NB4 (cell line): ENCODE measurements at places on chromosomes 16 and 17.

DNA sequence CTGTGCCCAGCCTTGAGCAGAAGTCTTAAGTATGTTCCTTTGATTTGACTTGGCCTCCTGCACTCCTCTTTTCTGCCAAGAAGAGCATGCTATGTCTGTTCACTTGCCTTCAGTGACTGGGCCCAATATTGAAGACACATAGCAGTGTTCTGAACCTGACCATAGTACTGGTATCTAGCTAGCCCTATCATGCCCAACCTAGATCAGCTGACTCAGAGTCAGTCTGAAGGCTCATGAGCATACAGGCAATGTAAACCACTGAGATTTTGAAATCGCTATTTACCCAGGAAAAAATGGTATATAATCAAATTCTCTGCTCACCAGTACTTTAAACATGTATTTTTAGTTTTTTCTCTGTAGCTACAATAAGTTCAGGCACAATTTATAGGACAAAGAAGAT lies 129.4 kb downstream of the TANC2 start:
- no peak for DNase-seq

DNA sequence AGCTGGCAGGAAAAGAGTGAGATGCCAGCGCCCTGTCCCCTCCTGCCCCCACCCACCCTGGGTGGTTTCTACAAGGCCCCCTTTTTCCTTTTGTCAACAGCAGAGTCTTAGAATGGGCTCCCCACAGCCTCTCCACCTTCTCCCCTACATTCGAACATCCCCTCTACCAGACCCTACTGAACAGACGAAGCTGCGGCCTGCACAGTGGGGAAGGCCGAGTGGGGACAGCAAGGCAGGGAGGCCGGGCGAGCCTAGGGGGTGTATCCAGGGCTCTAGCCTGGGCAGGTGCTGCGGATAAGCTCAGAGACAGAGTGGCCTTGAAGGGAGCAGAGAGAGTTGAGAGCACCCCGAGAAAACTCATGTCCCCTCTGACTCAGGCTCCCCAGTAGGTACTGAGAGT lies 7.4 kb downstream of the ZACN start:
- DNase-seq = no peak

GRCh38 chr17:81494626-81495377 lies 17.8 kb downstream of the ACTG1 start:
- DNase-seq = no peak

DNA sequence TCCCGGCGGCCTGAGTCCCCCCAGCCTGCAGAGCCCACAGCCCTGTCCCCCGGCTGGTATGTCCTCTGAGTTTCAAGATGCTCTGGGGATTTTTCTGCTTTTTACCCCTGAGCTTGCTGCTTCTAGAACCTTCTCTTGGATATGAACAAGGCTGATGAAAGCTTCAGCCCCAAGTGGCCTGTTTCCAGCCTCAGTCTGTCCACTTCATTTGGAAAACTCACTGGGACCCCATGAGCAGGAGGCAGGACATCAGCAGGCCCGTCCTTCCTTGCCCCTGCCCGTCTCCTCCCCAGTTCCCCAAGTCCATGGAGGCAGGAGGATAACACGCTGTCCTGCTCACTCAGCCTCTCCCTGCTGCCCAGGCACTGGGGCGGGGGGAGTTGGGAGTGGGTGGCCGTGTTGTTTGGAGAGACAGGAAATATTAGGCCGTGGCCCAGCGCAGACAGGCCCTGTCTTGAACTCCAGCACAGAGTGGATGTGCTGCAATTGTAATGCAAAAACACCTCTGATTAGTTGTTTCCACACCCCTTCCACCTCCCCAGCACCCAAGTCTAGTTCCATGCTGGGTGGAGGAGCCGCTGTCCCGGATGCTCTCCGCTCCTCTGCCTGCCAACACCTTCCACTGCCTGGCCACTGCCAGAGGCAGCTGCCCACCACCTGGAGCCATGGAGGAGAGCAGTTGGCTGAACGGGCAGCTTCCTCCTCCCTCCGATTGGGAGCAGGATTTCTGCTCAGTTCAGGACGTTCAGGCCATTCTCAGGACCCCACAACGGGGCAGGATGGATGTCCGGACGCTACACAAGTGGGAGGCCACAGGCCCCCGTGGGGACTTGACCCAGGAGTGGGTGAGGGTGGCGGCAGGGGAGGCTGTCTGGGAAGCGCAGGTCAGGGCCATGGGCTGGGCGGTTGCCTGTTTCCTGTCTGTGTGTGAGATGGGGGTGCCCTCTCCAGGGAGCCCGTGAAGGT lies 216.9 kb upstream of the GSE1 start:
- peak; percentile 57 for DNase-seq

DNA sequence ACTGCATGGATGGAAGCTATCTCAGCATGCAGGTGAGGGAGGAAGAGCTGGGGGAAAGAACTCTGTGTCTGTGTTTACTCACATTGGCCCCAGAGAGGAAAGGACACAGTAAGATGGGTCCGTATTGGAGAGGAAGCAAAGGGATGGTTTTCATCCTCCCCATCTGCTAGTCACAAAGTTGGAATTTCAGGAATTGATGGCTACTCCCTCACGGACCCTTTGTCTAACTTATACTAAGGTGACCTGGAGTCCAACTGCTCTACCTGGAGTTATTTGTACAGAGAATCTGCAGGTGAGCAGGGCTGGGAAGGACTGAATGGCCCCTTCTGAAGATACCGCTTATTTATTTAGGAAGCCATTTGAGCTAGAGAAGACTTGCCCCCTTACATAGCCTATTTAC lies 55.1 kb downstream of the WNT3 start:
- no peak for DNase-seq

DNA sequence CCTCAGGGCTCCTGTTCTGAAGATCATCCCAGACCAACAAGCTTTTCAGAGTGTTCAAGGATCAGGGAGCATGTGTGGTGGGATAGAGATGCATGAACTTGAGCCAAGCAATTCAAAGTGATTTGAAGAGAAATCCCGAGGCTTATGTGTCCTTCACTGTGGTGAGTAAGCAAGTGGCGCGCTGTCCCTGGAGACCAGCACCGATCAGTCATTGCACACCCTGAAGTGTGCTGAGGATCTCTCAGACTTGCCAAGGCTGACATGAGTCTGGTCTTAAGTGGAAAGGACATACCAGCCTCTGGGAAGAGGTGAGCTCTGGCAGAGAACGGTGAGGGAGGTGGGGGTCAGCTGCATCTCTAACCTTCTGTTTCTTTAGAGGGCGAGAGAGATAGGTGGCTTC lies 43.8 kb upstream of the CDH13 start:
- DNase-seq = peak; percentile 11

DNA sequence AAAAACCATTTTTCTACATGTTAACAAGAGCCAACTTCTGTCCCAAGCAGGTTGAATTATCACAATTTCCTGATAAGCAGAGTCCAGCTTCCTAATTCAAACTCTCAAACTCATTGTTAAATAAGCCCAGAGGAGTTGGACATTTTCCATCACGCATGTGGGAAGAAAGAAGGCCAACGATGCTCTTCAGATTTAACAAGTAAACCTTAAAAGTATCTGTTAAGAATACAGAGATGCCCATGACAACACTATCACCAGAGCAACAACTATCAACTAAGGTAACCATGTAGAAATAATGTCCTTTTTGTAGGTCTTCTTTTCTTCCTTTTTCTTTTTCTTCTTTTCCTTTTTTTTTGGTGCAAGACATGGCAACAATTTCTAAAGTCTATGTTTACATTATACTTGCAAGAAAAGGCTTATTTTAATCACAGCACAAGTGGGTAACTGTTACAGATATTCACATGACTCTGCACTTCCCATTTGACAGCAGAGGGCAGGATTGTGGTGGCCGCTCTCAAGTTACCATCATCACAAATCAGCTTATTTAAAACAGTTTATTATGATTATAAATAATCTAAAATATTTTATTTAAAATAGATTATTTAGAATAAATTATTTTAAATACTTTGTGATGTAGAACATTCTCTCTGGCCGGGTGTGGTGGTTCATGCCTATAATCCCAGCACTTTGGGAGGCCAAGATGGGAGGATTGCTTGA lies 35.7 kb upstream of the DHRS7B start:
- no peak for DNase-seq

- DNase-seq = no peak
Observed at GRCh38 chr16:53087101-53087500, 32.3 kb downstream of the CHD9 start.

- peak; percentile 48 for DNase-seq
Observed at GRCh38 chr17:68456339-68457167, 743 bp downstream of the WIPI1 start.

DNA sequence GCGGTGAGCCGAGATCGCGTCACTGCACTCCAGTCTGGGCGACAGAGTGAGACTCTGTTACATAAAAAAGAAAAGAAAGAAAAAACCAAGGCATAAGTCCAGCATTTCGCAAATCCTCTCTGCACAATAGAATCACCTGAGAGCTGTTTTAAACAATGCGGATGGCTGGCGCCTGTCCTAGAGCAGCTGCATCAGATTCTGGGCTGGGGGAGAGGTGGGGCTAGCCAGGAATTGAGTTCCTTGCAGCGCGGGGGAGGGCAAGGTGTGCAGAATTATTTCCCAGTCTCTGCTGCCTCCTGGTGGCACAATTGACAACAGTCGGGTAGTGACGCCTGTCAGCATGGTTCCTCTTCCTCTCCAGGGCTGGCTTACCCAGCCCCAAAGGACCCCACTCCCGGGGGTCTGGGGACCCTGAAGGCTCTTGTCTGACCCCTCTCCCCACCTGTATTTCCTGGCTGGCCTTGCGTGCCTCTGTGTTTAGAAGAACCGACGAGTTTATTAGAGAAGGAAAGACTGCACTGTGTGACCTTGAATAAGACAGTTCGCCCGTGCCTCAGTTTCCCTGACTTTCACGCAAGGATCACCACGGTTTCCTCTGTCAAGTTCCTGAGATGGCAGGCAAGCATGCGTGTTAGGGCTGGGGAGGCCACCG lies 41.1 kb upstream of the PLCG2 start:
- peak; percentile 90 for DNase-seq

GRCh38 chr16:88721815-88722755 lies 15.8 kb downstream of the CTU2 start:
- DNase-seq = no peak

GRCh38 chr17:61458000-61458399 lies 5.8 kb downstream of the TBX4 start:
- DNase-seq = no peak

DNA sequence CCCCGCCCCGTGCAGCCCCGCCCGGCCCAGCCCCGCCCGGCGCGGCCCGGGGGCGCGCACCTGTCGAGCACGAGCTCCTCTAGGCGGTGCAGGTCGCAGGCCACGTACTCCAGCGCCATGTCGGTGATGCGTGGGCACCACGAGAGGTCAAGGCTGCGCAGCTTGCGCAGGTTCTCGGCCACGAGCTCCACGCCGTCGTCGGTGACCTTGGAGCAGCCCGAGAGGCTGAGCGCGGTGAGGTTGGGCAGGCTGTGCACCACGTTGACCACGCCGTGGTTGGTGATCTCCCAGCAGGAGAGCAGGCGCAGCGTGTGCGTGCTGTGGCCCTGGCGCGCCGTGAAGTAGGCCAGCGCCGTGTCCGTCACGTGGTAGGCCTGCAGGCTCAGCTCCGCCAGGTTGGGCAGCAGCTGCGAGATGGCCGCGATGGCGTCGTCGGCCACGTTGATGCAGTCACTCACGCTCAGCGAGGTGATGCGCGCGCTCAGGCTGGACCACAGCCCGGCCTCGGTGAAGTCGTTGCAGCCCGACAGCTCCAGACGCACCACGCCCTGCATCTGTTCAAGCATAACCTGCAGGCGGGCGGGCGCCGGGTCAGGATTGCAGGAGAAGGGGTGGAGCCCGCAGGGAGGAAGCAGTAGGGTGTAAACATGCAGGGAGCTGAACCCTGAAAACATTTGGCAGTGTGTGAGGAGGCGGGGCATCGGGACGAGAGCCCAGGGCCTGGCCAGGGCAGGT lies 5.3 kb upstream of the WDR24 start:
- DNase-seq = no peak
